ENCODE measurements at places on chromosomes 12 and 14.
A peak's percentile ranks its signal among the peaks of the same experiment; 100 is the strongest.

GRCh38 chr12:15494329-15495046, 172.2 kb downstream of the PTPRO start:
- DNase-seq, result no peak

DNA sequence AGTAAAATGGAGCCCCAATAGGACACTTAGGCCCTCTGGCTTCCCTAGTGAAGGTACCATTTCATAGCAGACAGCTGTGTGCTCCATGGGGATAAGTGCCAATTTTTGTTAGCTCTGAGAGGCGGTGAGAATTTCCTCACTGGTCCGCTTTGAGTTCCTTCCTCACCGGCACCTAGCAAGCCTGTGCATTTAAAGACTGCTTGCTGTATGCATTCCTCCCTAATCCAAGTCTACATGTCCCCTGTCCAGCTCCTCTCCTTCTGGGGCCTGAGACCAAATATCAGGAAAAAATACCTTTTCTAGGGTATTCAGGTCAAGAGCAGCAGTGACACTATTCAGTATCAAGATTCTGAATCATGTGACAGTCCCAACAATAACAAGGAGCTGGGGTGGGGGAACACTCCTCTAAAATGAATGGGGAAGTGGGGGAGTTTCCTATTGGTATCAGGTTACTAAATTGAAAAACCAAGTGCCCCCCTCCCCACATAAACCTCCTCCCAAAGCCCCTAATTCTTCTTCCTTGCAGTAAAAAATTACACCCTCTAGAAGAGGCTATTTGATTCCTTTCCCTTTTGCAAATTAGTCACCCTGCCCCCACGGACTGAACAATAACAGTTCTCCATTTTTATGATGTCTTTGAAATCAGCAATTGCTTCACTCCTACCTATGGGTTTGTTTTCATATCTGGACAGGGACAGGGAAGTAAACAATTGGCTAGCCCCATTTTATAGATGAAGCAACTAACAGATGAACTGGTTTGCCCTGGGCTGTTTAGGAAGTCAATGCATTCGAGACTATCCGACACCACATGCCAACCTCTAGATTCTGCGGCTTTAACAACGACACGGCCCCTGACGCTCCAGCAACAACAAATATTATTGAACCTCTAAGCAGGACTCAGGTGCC, 28.9 kb downstream of the BCL11B start:
- no peak for DNase-seq

DNA sequence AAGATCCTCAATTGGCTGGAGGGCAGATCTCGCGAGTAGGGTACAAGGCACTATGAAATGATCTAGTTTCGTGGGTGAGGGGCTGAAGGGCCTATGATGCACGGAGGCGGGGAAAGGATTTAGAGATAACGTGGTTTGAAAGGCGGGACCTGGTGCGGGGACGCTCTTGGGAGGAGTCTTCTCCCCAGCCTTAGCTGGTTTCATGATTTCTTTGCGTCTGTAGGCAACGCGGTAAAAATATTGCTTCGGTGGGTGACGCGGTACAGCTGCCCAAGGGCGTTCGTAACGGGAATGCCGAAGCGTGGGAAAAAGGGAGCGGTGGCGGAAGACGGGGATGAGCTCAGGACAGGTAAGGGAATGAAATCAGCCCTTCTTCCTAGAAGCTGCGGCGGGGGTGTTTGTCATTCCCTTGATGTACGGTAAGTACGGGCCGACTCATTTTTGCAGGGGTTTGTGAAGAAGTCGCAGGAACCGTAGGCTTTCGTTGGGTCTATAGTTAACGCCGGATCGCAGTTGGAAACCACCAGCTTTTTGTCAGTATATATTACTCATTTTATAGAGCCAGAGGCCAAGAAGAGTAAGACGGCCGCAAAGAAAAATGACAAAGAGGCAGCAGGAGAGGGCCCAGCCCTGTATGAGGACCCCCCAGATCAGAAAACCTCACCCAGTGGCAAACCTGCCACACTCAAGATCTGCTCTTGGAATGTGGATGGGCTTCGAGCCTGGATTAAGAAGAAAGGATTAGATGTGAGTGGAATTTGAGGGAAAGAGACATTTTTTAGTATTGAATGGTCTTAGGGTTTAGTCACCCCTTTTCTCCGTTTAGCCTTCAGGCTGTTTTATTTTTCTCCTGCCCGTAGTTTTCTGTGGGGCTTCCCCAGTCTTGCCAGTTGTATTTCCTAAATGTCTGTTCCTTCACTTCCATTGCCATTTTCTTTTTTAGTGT, 602 bp downstream of the APEX1 start:
- DNase-seq, result peak; percentile 55

DNA sequence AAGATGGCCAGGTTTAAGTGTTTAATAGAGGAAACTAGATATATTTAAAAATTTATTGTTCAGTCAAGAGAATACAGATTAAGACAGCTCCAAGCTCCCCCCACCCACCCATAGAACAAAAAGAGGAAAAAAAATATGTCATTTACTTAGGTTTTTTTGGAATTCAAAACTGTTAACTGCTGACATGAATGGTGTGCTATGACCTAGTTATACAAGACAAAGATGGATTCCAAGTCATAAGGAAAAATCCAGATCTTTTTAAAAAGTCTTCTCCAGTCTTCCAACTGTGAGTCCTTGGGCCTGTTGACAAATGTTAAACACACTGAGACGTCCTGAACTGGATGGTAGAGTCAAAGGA, 1.3 kb upstream of the SETD1B start:
- no peak for DNase-seq

DNA sequence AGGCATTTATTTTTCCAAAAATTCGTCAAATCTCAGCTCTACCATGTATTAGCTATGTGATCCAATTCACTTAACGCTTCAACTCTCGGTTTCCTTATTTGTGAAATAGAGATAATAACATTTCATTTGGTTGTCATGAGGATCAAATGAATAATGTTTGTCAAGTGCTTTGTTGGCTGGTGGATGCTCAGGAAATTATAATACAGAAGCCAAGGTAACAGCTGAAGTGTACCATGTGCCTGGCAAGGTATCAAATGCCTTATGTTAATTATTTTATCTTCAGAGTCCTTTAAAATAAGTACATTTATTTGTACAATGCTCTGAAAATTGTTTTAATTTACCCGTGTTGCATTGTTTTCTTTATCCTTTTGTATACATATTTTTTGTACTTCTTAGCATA, 6.1 kb upstream of the PRKCH start:
- DNase-seq, result no peak

DNA sequence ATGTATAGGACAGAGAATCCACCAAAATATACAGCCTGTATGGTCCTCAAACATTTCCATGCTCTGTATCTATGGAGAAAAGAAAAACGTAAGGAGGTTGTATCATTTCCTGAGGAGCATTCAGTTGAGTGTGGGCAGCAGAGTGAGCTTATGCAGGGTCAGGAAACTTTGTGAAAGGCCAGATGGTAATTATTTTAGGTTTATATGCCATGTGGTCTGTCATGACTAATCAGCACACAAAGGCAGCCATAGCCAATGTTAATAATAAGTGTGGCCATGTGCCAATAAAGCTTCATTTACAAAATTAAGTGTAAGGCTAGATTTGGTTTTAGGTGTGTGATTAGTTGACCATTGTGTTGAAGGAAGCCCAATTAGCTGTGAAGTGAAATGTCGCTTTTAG, 33.2 kb upstream of the A2M start:
- no peak for DNase-seq

DNA sequence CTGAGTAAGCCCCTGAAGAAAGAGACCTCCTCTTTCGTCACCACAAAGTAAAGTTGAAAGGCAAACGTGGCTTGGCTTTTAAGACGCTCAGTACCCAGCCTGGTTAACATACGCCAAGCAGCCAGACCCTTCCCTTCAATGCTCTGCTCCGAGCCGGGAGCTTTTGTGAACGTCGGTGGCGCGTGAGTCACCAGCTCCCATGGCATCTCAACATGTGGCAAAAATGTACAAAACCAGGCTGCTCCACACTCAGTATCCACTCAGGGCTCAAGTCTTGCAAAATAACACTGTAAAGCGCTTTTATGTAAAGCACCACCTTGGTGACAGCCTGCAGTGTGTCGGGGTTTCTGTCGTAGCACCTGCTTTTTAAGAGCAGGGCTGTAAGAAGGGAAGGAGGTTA, 89.0 kb downstream of the SETD3 start:
- DNase-seq, result no peak

DNA sequence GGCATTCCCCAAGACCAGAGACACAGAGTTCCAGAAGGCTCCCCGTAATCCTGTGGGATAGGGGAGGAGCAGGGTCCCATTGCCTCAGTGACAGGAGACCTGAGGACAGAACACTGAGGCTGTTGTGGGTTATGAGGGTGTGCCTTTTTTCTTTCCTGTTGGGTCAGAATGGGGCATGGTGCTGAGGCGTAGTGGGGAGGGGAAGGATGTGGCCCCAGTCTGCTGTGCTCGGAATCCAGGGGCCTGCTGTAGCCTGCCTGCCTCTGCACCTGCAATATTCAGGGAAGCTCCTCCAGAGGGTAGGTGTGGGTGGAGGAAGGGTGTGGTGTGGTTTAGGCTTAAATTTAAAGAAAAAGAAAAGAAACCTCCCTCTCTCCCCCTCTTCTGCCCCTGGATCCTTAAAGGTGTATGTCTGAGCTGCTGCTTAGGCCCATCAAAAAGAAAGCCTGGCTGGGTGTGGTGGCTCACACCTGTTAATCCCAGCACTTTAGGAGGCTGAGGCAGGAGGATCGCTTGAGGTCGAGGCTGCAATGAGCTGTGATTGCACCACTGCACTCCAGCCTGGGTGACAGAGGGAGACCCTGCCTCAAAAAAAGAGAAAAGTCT, 18.7 kb downstream of the PLEKHG3 start:
- no peak for DNase-seq

GRCh38 chr12:132230381-132230780, 86.1 kb downstream of the NOC4L start:
- DNase-seq, result no peak

DNA sequence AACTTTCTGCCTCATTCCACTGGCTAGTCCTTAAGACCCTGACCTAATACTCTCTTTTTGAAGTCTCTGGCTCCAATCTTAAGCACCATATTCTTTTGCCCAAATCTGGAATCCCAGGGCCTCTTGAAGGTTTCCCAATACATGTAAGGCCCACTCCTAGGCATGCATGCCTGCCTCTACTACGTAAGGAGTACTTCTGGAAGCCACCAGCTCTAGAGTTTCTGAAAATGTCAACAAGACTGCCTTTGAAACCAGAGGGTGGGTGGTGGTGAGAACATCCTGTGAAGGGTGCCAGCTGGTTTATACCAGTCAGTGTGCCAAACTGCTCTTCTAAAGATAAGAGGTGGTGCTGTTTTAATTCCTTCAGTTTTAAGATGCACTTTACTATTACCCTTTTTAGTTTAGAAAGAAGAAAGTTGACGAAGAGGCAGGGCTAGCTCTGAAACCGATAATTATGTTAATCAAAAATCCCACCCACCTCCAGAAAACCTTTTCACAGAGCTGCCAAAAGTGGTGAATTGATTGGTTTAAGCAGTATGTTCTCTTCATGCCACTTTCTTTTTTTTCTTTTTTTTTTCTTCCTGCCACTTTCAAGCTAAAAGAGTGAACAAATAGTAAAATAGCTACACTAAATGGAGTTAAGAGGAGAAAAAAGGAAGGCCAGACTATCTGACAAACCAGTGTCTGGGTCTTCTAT, 8.7 kb upstream of the WDR89 start:
- DNase-seq, result peak; percentile 39

- DNase-seq, result no peak
Observed at GRCh38 chr12:53578783-53579182, 47.4 kb downstream of the ATF7 start.

GRCh38 chr14:92540472-92541048, 27.0 kb downstream of the RIN3 start:
- DNase-seq, result no peak

DNA sequence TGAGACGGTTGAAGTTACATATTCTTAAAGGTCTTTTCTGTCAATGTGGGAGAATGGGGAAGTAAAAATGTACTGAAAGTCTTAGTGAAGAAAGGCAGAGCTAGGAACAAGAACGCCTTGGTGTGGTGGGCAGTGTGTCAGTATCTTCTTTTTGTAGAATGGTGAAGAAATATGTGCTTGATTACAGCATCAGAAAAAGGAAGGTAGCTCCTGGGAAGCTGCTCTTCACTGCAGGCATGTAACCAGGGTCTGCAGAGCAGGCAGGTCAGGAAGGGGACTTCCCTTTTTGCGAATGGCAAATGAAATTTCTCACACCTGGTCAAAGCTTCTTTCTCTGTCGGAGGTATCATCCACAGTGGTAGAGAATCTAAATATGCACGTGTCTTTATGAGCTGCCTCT, 226.2 kb downstream of the ADAMTS20 start:
- no peak for DNase-seq

GRCh38 chr12:117028254-117028653, 71.0 kb downstream of the TESC start:
- DNase-seq, result no peak

DNA sequence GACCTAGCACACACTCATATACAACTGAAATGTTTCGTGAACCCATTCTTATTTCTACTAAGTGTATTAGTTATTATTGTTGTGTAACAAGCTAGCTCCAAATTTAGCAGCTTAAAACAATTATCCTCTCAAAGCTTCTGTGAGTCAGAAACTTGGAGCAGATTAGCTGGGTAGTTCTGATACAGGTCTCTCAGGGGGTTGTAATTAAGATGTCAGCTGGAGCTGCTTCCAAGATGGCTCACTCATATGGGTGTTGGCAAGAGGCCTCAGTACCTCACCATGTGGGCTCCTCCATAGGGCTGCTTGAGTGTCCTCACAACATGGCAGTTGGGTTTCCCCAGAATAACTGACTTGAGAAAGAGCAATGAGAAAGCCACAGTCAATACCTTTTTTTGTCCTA, 9.8 kb downstream of the GPR135 start:
- DNase-seq, result no peak

DNA sequence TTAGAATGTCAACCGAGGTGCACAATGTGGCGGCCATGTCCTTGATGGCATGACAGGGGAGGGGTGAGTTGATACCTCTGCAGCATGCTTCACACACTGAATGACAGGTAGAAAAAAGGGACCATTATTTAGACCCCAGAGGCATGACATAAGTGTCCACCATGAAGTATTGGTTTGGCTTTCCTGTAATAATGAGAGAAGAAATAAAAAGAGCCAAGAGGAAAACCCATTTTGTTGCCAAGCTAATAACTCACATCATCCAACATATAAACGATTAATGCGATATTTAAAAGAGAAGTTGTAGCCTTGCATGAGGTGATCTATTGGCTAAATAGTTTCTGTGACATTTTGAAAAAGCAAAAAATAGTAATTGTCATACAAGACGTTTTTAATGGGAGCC, 343.4 kb downstream of the LRIG3 start:
- no peak for DNase-seq

DNA sequence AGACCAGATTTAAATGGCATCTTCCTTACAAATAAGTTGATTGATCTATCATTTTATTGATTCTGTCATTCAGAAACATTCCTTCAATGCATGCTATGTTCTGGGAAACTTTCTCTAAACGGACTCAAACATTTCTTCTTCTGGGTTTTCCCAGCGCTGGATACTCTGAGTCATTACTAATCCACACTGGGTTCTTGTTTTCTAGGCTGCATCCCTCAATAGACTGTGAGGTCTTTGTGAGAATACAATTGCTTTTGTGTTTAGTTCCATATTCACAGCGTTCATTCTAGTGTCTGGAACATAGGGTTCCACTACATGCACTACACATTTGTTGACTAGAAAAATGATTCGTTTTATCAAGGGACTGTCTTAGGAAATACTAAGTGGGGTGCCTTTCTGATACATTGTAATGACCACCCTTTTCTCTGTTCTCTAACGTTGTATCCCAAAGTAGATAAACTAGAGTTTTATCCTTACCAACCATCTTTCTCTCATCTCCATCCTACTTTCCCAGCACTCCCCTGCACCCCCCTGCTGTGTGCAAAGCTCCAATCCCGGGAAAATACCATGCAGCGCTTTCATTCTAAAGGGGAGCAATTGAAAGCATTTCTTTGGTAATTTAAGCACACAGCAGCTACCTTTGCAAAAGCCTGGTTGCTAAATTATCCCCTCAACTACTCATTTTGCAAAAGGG, 878.7 kb downstream of the DIO2 start:
- no peak for DNase-seq

Data from activated CD4-positive, alpha-beta T cell treated with anti-CD3 and anti-CD28 coated beads for 4 hours (primary cell).